Urinary bladder (tissue), 4 donors: ENCODE measurements at places on chromosomes 1 and 21. TPM values are rescaled to one million over a fixed set of nuclear protein-coding genes. Genes with fewer than 3 reads are reported as not detected.

CLCA1 gene
- polyA plus RNA-seq = not detected

KISS1 gene
- 1.3 TPM for polyA plus RNA-seq

COL11A1 gene
- polyA plus RNA-seq = 2.7 TPM

CGN gene
- polyA plus RNA-seq = 5.5 TPM

MFAP2 gene
- polyA plus RNA-seq = 20.3 TPM

CITED4 gene
- 8.8 TPM for polyA plus RNA-seq

FAM151A gene
- 0.10 TPM for polyA plus RNA-seq

CRP gene
- polyA plus RNA-seq = 7.2 TPM

LCE1E gene
- polyA plus RNA-seq = 0.15 TPM

RHEX gene
- 8.5 TPM for polyA plus RNA-seq

- peak; percentile 67 for DNase-seq
These were observed 4.0 kb downstream of the HAO2 start for GRCh38 chr1:119372503-119373086.

- no peak for DNase-seq
These were observed at the start of gene SMYD2 for GRCh38 chr1:214281021-214281719. Gene SMYD2 (plus strand): TSS chr1:214281159. CDS start chr1:214281255, 96 bp downstream.

GRCh38 chr1:26768755-26769154, 19.0 kb upstream of the PIGV start:
- DNase-seq = no peak

GRCh38 chr21:46295996-46296752, 10.0 kb downstream of the YBEY start:
- no peak for DNase-seq

DNA sequence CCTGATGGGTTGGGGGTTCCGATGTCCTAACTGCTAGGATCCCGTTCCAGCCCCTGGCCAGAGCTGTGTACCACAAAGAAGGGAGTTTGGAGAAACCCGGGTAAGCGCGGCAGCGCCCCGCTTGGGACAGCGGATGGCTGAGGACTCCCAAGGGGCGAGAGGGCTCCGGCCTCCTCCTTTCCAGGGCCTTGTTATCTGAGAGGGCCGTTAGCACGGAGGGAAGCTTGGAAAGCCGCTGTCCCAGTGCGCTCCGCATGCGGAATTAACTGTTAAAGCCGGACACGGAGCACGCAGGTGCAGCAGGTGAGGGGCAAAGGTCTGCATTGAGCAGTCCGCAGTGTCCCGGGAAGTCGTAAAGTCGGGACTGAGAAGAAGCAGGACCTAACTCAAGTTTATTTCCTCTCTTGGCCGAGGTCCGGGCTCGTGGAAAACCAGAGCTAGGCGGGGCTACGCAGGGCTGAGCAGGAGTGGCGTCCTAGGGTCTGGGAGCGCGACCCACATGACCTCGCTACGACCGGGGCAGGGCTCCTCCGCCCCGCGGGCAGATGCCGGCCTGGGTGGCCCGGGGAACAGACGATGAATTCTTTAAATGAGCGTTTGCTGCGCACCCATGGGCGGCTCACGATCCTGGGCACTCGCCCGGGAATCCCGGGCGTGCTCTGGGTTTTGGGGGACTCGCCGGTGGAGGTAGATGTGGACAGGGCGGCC, 4.5 kb downstream of the LHX4 start:
- DNase-seq = no peak

- no peak for DNase-seq
These were observed 37.5 kb upstream of the KCTD3 start for GRCh38 chr1:215529571-215529970.

DNA sequence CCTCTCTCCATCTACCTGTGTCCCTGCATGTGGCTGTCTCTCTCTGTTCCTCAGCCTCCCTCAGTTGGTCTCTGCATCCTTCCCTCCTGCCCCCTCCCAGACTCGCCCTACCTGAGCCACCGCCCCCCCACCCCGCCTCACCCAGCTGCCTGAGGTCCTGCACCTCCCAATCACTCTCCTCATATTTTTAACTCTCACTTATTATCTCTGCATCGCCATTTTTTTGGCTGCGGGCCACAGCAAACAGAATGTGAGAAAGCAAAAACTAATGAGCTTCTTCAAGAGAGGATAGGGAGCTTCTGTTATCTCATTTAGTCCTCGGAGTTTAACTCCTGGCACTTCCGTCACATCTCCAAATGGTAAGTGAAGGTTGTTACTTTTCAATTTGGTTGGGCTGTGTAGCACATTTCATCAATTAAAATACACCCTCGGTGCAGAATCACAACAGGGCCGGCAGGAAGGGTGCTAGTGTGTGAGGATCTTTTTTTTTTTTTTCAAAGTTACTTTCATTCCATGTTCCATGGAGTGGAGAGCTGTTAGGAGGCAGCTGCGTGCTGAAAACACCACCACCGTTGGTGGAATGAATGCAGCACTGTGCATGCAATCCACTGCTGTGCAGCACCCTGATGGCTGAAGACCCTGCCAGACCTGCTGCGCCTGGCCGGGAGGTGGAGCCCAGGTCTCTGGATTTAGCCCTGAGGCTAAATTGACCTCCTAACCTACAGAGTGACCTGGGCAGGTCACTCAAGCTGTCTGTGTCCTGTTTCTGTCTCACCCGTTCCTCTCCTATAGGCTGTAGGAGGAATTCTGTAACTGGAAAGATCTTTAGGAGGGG, 157.2 kb upstream of the NFIA start:
- no peak for DNase-seq

DNA sequence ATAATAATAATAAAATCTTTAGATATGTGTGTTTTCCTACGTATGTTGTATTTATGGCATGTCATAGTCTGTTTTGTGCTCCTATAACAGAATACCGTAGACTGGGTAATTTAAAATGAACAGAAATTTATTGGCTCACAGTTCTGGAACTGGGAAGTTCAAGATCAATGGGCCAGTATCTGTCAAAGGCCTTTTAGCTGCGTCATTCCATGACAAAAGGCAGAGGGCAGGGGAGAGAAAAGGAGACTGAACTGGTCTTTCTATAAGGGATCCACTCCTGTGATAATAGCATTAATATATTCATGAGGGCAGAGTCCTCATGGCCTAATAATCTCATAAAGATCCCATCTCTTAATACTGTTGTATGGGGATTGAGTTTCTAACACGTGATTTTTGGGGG, 7.1 kb upstream of the SFT2D2 start:
- no peak for DNase-seq

DNA sequence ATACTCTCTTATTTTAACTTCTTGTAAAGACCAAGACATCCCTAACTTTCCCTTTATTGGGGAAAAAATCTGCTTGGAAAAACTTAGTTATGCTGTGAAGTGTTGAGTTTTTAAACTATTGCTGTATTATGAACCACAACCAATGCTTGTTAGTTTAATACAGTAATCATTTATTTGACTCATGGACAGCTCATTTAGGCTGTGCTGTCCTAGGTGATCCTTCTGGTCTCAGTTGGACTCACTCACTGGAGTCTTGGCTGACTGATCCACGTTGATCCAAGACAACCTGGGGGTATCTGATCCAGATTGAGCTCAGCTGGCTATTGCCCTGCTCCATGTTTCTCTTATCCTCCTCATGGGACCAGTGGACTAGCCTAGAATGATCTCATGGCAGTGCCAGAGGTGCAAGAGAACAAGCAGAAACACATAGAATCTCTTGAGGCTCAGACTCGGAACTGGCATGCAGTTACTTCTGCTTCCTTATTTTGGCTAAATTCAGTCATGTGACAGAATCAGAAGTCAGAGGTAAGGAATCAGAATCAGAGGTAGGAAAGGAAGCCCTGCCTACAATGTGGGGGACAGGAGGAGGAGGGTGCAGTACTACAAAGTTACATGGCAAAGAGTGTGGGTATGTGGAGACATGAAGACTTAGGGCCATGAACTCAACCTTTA, 156.5 kb downstream of the FGGY start:
- DNase-seq = no peak

- no peak for DNase-seq
These were observed 9.3 kb downstream of the KIF21B start for GRCh38 chr1:201013991-201014815.

DNA sequence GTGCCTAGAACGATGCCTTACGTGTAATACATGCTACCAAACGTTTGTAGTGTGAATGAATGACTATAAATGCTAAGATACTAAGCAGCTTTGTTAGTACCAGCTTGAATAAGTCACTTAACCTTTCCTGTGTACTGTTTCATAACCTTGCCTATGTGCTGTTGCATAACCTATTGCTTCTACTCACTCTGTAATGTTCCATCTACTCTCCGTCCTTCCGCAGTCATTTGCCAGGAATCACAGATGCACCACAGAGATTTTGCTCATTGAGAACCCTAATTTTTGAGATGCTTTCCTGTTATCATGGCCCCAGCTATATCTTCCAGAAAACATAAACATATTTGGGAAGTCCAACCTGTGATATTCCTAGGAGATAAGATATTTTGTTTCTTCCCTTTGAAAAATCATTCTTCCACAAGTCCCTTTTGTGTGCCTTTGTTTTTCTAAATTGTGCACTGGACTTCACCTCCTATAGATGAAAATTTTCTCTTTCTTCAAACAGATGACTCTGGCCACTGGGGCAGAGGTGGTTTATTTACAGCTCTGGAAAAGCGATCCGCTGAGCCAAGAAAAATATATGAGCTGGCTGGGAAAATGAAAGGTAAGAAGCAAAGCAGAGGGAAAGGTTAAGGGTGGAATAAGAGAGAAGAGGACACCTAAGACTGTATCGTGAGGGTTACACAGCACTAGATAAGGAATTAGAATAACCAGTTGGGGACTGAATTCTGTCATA, 44.8 kb downstream of the CHD1L start:
- DNase-seq = no peak

DNA sequence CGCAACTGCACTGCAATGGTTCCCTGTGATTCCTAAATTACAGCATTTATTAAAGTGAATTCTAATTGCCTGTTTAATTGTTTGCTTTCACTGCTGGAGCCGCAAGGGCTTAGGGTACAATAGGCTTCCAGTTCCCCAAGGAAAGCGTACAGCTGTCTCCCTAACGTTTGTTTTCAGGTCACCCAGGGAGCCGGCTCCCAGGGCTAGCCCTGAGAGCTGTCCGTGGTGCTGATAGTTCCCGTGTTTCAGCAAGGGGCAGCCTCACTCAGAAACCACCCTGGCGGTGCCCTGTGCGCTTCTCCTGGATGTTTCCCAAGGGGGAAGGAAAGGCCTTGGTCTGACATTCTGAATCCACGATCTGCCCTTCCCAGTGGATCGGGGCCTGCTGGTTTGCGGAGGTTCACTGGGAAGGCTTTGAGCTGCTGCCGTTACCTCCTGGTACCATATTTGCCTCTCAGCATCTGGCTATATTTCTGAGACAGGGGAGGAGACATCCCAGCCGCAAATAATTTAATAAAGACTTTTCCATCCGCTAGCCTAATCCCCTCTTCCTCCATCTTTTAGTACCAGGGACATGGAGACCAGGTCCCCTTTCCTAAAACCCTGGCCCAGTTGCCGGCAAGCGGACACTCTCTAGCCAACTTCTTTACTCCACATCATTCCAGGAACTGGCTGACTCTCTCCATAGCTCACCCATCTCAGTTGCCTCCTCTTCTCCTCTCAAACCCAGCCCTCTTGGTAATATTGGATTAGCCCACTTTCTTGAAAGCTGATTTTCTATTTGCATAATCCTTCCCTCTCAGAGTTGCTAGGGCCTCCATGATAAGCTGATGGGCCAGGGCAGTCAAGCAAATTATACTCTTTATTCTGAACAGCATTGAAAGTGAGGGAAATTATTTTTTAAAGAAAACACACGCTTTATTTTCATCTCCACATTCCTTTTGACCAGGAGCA, 149.0 kb downstream of the IGSF21 start:
- DNase-seq = no peak

DNA sequence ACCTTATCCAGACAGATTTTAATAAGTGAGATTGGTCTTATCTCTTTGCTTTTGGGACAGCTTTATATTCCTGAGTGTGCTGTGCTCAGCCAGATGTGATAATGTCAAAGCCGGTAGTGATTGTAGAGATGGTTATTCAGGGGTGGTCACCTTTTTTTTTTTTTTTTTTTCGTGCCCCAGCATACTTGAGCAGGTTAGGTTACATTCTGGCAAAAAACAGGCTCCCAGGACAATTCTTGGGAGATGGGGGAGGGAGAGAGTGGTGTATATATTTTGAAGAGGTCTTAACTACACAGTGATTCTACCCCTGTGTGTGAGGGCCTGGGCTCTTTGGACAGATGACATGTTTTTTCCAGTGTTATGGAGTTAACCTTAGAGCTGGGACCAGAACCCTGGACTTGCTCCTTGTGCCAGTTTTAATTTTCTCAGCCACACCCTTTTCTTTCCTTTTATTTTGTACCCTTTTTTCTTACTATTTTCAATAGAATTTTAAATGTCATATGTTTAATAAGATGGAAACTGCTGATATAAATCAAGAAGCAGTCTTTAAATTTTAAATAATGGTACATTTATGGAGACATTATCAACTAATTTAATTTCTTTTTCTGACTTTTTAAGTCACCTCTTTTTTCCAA, 88.4 kb downstream of the DYRK1A start:
- no peak for DNase-seq

DNA sequence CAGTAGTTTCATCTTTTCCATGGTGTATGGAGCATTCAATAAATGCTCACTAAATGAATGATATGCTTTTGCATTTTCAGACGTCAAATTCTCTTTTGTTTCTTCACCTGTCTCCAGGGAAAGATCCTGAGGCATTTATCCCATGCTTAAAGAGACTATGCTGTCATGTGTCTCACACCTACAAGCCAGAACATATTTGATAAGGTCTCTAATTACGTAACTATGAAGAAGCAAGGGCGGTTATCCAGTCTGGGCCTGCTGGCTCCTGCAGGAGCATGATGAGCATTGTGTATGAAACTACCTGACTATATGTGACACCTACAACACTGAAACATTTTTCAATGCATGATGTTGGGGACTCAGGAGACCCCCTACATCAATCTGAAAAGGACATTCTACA, 51.8 kb downstream of the FBXO42 start:
- DNase-seq = peak; percentile 28

GRCh38 chr1:228145463-228146416, 4.0 kb upstream of the GJC2 start:
- no peak for DNase-seq

- DNase-seq = no peak
These were observed 53.3 kb downstream of the EIF4G3 start for GRCh38 chr1:21123287-21123948.

- DNase-seq = no peak
These were observed 17.2 kb upstream of the POFUT2 start for GRCh38 chr21:45304945-45305344.

DNA sequence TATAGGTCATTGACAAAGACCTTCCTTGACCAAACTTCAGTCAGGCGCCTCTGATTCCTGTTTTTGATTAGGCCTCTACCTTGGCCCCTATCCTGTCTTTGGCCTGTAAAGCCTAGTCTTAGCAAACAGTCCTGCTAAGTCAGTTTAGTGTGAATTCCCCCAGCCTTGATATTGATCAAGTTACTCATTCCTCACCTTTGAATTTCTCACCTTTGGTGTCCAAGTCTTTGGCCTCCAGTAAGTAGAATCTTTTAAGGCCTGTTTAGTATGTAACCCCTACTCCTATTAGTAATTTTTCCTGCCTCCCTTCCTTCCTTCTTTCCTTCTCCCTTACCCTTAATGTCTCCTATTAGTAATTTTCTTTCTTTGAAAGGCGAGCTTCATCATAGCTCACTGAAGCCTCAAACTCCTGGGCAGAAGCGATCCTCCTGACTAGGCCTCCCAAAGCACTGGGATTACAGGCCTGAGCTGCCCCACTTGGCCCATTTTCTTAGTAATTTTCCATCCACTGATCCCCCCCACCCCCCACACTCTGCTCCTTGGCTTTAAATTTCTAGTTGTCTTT, 13.0 kb upstream of the ZNF692 start:
- DNase-seq = no peak
